ENCODE measurements at places on chromosomes 5 and 9.

- H3K27ac ChIP-seq: no peak overlapping the region
- H3K27me3 ChIP-seq: no peaks in the 10 kb centered on the region
- H3K4me1 ChIP-seq: peaks cover 6% of the 10 kb centered on the region
- H3K36me3 ChIP-seq: no peaks in the 10 kb centered on the region
- H3K4me3 ChIP-seq: no peak overlapping the region
These were observed 69.9 kb downstream of the JAKMIP2 start for GRCh38 chr5:147712598-147712997.

- no peak for DNase-seq
- no peaks in the 10 kb centered on the region for H3K36me3 ChIP-seq
- no peak overlapping the region for H3K4me3 ChIP-seq
- peaks cover 32% of the 10 kb centered on the region for H3K27me3 ChIP-seq
- no peak overlapping the region for H3K27ac ChIP-seq
These were observed 66.4 kb upstream of the RUSC2 start for GRCh38 chr9:35423499-35423898.

GRCh38 chr9:89865981-89866380 lies 261.2 kb downstream of the GADD45G start:
- H3K4me3 ChIP-seq: no peak overlapping the region
- no peak overlapping the region for H3K27ac ChIP-seq
- peaks cover 4% of the 10 kb centered on the region for H3K27me3 ChIP-seq
- H3K4me1 ChIP-seq: no peaks in the 10 kb centered on the region
- no peaks in the 10 kb centered on the region for H3K36me3 ChIP-seq

DNA sequence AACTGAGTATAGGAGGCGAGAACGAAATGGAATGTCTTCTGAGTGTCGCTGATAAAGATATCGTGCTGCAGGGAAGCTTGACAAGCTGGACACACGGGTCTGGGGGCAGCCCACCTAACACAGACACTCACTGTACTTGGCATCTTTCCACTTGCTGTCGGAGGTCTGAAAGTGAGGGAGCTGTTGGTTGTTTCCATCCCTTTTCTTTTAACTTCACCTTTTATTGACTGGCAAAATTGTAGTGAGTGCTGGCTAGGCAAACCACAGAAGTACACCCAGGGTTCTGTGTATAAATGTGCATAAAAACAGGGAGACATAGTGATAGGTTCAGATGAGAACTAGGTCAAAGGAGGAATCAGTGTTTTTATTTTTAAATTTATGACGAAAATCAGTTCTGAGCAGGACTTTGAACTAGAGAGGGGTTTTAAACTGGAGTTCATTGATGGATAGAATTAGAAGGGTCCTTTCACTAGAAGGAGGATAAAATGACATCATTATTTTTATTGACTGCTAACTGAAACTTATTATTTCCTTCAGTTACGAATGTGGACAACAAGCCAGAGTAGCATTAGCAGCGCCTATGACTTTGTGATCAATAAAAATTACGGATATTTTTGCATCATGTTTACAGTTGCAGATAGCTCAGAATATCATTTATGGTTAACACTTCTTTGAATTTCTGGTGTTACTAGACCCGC lies 817 bp downstream of the GAPVD1 start:
- H3K27ac ChIP-seq: peak overlapping the region; percentile 99
- peaks cover 50% of the 10 kb centered on the region for H3K4me1 ChIP-seq
- peaks cover 12% of the 10 kb centered on the region for H3K36me3 ChIP-seq

- no peaks in the 10 kb centered on the region for H3K27me3 ChIP-seq
- H3K36me3 ChIP-seq: peaks cover 77% of the 10 kb centered on the region
- H3K4me1 ChIP-seq: peaks cover 33% of the 10 kb centered on the region
These were observed 98.0 kb downstream of the EHMT1 start for GRCh38 chr9:137716694-137717287.

DNA sequence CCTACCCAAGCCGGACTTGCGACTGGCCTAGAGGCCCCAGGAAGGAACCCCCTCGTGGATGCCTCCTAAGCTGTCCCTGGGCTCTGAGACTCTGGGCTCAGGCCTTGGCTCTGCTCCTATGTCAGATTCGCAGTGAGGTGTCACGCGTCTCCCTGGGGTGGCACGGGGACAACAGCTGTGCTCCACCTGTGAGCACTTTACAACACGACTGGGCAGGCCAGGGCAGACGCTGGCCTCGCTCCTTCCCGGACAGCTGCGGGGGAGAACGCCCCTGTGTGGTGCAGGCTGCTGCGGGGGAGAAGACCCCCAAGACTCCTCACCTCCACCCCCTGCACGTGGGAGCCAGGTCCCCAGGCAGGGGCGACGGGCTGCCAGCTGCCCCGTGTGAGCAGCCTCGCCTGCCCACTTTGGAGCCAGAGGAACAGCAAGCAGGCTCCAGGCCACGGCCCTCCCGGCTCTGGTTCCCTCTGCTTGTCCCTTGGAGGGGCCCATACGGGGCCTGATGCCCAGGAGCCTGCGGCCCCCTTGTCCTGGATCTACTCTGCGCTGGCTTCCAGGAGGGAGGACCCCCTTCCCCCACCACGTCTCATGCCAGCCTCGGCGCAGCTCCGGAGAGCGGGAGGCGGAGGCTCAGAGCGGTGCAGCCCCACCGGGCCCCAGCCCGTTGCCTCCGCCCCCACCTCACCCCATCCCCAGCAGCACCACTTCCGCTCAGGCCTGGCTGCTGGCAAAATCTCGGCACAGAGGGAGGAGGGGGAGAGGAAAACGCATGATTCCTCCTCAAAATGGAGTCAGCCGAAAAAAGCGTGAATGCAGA lies 36.0 kb downstream of the SARDH start:
- no peak for DNase-seq
- no peak overlapping the region for H3K27ac ChIP-seq
- no peaks in the 10 kb centered on the region for H3K36me3 ChIP-seq
- H3K4me3 ChIP-seq: peak overlapping the region; percentile 32
- H3K27me3 ChIP-seq: peaks cover 45% of the 10 kb centered on the region

- H3K27me3 ChIP-seq: no peaks in the 10 kb centered on the region
- H3K4me1 ChIP-seq: peaks cover 16% of the 10 kb centered on the region
- H3K4me3 ChIP-seq: no peak overlapping the region
- peaks cover 20% of the 10 kb centered on the region for H3K36me3 ChIP-seq
- DNase-seq: no peak
These were observed 258.6 kb downstream of the CRB2 start for GRCh38 chr9:123614306-123615263.

- peak overlapping the region; percentile 14 for H3K4me3 ChIP-seq
- no peak for DNase-seq
- H3K27ac ChIP-seq: peak overlapping the region; percentile 31
- no peaks in the 10 kb centered on the region for H3K36me3 ChIP-seq
These were observed 5.0 kb upstream of the IRX4 start for GRCh38 chr5:1887588-1888360.

DNA sequence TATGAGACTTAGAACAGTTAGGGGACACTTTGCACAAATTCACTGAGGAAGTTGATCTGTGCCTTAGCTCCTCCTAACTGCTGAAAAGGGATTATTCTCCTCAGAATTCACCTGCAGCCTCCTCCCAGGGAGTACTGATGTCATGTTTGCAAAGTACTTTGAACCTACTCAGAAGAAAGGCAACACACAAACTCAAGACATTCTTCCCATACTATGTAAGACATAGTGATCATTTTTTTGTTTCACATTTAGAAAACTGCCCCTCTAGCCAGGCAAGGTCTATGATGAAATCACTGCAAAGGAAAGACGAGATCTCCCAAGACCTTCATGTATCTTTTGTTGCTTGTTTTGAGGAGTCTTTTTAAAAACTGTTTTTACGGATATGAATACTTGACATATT lies 10.6 kb upstream of the VLDLR start:
- DNase-seq: no peak
- no peaks in the 10 kb centered on the region for H3K4me1 ChIP-seq
- no peak overlapping the region for H3K4me3 ChIP-seq

DNA sequence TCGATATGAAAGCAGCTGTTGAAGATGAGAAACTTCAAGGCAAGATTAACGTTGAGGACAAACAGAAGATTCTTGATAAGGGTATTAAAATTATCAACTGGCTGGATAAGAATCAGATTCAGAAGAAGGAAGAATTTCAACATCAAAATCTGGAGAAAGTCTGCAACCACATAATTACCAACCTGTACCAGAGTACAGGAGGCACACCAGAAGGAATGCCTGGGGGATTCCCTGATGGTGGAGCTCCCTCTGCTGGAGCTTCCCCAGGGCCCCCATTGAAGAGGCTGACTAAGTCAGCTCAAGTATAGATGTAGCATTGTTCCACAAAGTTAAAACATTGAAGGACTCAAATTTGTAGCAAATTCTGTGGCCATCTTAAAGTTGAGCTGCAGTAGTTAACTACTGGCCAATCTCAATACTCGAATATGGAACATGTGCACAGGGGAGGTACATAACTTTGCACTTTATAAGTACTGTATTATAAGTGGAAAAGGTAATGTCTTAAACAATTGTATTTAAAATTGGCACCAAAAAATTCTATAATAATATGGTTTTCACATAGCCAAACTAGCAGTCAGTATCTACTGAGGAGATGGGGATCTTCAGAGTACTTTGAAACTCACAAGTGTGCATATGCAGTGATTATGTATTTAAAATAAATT lies 237.5 kb downstream of the CHSY3 start:
- no peak overlapping the region for H3K27ac ChIP-seq
- no peak for DNase-seq
- H3K4me1 ChIP-seq: no peaks in the 10 kb centered on the region
- no peak overlapping the region for H3K4me3 ChIP-seq
- H3K36me3 ChIP-seq: no peaks in the 10 kb centered on the region
- peaks cover 8% of the 10 kb centered on the region for H3K27me3 ChIP-seq

- H3K27me3 ChIP-seq: peaks cover 10% of the 10 kb centered on the region
- DNase-seq: no peak
- no peak overlapping the region for H3K4me3 ChIP-seq
- H3K36me3 ChIP-seq: no peaks in the 10 kb centered on the region
These were observed 19.3 kb upstream of the MAPK9 start for GRCh38 chr5:180311216-180311615.

DNA sequence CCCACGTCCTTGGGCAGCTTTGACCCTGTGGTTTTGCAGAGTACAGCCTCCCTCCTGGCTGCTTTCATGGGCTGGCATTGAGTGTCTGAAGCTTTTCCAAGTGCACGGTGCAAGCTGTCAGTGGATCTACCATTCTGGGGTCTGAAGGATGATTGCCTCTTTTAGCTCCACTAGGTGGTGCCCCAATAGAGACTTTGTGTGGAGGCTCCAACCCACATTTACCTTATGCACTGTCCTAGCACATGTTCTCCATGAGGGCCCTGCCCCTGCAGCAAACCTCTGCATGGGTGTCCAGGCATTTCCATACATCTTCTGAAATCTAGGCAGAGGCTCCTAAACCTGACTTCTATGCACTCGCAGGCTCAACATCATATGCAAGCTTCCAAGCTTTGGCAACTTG lies 644.2 kb upstream of the CDH9 start:
- H3K4me3 ChIP-seq: no peak overlapping the region
- no peaks in the 10 kb centered on the region for H3K36me3 ChIP-seq
- no peaks in the 10 kb centered on the region for H3K27me3 ChIP-seq
- H3K27ac ChIP-seq: no peak overlapping the region
- H3K4me1 ChIP-seq: no peaks in the 10 kb centered on the region

Data from stimulated activated naive B cell treated with anti-CD40 and anti-IgM and Interleukin-4, amounts not matched to agents 10 μg/mL and 1 μg/mL and 100 μg/mL, for 72 hours (primary cell).